Thyroid gland (tissue), 4 donors: ENCODE measurements at places on chromosomes 1 and 21. TPM values are rescaled to one million over a fixed set of nuclear protein-coding genes. Genes with fewer than 3 reads are reported as not detected.

RHD gene
- total RNA-seq: not detected

CYP4B1 gene
- total RNA-seq: 66.7 TPM

OR14K1 gene
- total RNA-seq: not detected

SPRR4 gene
- not detected for total RNA-seq

TNNT2 gene
- total RNA-seq: not detected

CR1 gene
- total RNA-seq: 5.8 TPM

EPB41 gene
- total RNA-seq: 99.3 TPM

C1orf210 gene
- 31.8 TPM for total RNA-seq

OR2L8 gene
- 1.0 TPM for total RNA-seq

FCAMR gene
- not detected for total RNA-seq

SLC30A7 gene
- total RNA-seq: 32.4 TPM

ZNF593OS gene
- 0.33 TPM for total RNA-seq

WLS gene
- 44.0 TPM for total RNA-seq

LCE3D gene
- not detected for total RNA-seq

PROK1 gene
- not detected for total RNA-seq

PROX1 gene
- total RNA-seq: 51.3 TPM

GBP6 gene
- total RNA-seq: not detected

CBR3 gene
- total RNA-seq: 5.8 TPM

LPAR3 gene
- 0.40 TPM for total RNA-seq

SLC5A9 gene
- not detected for total RNA-seq

CD1C gene
- not detected for total RNA-seq

USH2A gene
- under 0.01 TPM for total RNA-seq

C1orf226 gene
- 4.0 TPM for total RNA-seq

CAMSAP2 gene
- 42.5 TPM for total RNA-seq

SYNC gene
- total RNA-seq: 7.5 TPM

CD48 gene
- 3.5 TPM for total RNA-seq

ADAM15 gene
- total RNA-seq: 51.3 TPM

CGN gene
- 9.7 TPM for total RNA-seq

TRIM67 gene
- total RNA-seq: not detected

KCNQ4 gene
- 0.39 TPM for total RNA-seq

E2F2 gene
- total RNA-seq: 0.27 TPM

TRIM58 gene
- total RNA-seq: 52.1 TPM

CD5L gene
- not detected for total RNA-seq

NUP210L gene
- 0.22 TPM for total RNA-seq

ACTN2 gene
- total RNA-seq: not detected

SPRR2G gene
- total RNA-seq: not detected

OR14I1 gene
- not detected for total RNA-seq

GBP4 gene
- 2.5 TPM for total RNA-seq

LCE2C gene
- 17.6 TPM for total RNA-seq

MYBPH gene
- not detected for total RNA-seq

RIPPLY3 gene
- total RNA-seq: not detected
